Natural killer cell (primary cell): ENCODE measurements at places on chromosomes 1 and 21. TPM values are rescaled to one million over a fixed set of nuclear protein-coding genes. Genes with fewer than 3 reads are reported as not detected.

- no peak overlapping the region for H3K4me3 ChIP-seq
- H3K27ac ChIP-seq, result no peak overlapping the region
- DNase-seq, result no peak
- no peaks in the 10 kb centered on the region for H3K27me3 ChIP-seq
- no peaks in the 10 kb centered on the region for H3K36me3 ChIP-seq
These were observed 82.0 kb downstream of the UCHL5 start for GRCh38 chr1:192977089-192977706.

DNA sequence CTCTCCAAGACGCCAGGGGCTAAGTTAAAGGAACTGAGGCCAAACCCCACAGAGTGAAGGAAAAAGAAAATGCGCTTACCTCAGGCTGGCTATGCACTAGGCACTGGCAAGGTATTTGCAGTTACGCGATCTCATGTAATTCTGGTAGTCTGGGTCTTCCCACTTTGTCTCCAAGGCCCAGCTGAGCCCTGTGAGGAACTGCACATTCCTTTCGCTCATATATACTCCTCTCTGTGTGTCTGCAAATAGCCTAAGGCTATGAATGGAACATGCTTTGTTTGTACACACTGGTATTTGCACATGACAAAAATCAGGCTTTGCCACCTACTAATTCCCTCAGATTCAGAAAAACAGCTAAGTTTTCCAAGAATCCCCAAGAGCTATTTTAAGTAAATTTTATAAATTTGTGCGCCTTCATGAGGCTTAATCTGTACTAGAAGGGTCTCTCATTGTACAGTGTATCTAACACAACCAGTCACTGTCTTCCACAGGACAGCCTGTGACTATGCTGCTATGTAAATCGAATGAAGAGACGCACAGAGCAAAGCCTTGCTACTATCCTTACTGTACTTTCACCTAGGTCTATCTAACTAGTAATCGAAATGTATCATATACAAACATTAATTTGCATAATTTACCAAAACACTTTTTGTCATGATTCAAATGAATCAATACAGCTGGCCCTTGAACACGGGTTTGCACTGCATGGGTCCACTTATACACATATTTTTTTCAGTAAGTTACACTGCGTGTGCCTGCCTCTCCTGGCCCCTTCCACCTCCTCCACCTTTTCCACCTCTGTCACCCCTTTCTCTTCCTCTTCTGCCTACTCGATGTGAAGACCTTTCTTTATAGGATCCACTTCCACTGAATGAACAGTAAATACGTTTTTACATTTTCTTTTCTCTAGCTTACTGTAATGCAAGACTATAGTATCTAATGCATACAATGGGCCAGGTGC, 87.0 kb downstream of the SIPA1L2 start:
- no peaks in the 10 kb centered on the region for H3K36me3 ChIP-seq
- no peak overlapping the region for H3K4me3 ChIP-seq
- no peaks in the 10 kb centered on the region for H3K4me1 ChIP-seq
- no peaks in the 10 kb centered on the region for H3K27me3 ChIP-seq

DNA sequence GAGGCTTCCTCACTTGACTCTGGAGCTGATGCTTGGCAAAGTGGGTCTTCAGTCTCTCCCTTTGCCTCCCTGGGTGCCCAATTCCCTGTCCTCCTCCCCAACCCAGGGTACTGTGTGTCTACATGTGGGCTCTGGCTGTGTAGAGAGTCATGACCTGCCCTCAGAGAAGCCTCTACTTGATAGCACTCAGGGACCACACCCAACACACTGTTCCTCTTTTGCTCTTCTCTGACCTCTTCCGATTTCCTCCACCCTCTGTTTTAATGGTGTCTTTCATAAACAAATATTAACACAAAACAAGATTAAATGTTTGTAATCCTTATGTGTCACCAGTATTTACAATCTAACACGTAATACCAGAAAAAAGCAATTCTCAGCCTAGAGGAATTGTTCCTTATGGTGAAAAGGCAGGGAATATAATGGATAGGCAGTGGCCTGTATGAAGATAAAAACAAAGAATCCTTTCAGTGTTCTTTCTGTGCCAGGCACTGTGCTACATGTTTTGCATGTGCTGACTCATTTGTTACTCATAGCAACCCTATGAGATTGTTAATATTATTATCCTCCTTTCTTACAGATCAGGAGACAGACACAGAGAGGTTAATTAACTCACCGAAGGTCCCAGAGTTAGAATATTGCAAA, 58.2 kb downstream of the HSD3B1 start:
- H3K27ac ChIP-seq, result peak overlapping the region; percentile 59
- H3K36me3 ChIP-seq, result no peaks in the 10 kb centered on the region
- DNase-seq, result no peak
- H3K27me3 ChIP-seq, result no peaks in the 10 kb centered on the region
- no peak overlapping the region for H3K4me3 ChIP-seq
- H3K4me1 ChIP-seq, result peaks cover 4% of the 10 kb centered on the region

DNA sequence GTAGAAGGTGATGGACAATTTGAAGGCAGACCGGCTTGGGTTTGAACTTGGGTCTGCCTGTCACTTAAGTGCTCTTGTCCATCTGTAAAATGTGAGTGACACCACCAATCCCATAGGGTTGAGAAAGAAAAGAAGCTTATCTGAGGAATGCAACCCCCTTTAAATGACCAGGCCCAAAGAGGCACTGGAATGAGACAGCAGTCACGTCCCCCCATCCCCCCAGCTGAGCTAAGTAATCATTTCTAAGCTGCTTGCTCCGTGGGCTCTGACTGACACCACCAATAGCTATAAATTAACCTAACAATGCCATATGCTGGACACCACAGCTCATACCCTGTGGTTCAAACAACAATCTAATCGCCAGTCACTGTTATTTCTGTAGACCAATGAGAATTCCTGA, 15.1 kb downstream of the LCA5L start:
- H3K27me3 ChIP-seq, result no peaks in the 10 kb centered on the region
- no peaks in the 10 kb centered on the region for H3K4me1 ChIP-seq

DNA sequence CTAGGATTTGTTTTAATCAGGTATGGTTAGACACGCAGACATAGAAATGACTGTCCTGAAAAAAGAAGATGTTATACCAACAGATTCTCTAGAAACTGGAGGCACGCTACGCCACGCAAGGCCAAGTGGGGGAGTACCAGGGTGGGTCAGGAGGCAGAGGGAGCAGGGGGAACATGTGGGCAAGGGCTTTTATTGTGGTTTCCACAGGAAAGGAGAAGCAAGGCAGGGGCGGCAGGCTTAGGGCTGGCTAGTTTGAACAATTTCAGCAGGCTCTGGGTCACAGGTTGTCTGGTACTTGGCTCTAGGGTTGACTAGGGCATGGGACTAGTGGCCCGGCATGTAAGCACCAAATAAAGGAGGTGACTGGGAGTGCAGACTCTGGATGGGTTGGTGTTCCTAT, 7.2 kb downstream of the MTARC2 start:
- H3K36me3 ChIP-seq, result no peaks in the 10 kb centered on the region
- no peak overlapping the region for H3K4me3 ChIP-seq
- no peaks in the 10 kb centered on the region for H3K4me1 ChIP-seq
- no peak overlapping the region for H3K27ac ChIP-seq
- H3K27me3 ChIP-seq, result peaks cover 7% of the 10 kb centered on the region

GRCh38 chr1:153566414-153567371, 1.0 kb upstream of the S100A2 start:
- H3K4me1 ChIP-seq, result peaks cover 37% of the 10 kb centered on the region
- peak; percentile 74 for DNase-seq
- H3K36me3 ChIP-seq, result no peaks in the 10 kb centered on the region
- H3K4me3 ChIP-seq, result no peak overlapping the region

DNA sequence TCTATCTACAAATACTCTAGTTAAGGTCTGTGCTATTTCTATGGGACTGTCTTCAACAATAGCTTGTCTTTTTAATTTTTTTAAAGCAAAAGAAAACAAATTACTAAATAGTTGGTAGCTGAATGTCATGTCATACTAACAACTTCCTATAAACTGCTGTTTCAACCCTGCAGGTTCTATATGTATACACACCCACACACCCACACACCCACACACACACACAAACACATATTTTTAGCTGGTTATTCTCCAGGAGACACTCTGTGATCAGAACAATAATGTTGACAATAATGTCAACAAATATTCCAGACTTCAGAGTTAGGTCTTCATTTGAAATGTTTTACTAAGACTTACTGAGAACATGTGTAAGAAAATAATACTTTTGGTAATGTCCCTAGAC, 66.7 kb downstream of the AK5 start:
- H3K27ac ChIP-seq, result no peak overlapping the region
- H3K4me3 ChIP-seq, result no peak overlapping the region
- H3K27me3 ChIP-seq, result no peaks in the 10 kb centered on the region

DNA sequence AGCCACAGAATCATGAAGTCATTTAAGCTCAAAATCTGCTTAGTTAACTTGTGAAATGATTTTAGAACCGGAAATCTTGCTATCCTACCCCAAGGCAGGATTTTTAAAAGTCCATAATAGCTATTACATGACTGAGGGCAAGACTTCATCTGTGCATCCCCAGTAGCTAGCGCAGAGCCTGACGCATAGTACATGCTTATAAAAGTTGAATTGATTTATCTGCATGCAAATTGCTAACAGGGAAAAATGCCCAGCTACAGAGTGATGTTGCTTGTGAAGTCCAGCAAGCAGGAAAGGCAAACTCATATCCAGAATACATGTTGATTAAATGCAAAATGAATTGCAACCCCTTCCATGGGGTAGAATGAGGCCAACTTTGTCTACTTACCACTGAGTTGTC, 8.1 kb upstream of the MAP1LC3C start:
- H3K36me3 ChIP-seq, result no peaks in the 10 kb centered on the region
- DNase-seq, result no peak
- no peaks in the 10 kb centered on the region for H3K4me1 ChIP-seq
- H3K27ac ChIP-seq, result no peak overlapping the region

- H3K27me3 ChIP-seq, result no peaks in the 10 kb centered on the region
- H3K4me3 ChIP-seq, result no peak overlapping the region
- peaks cover 8% of the 10 kb centered on the region for H3K36me3 ChIP-seq
- H3K4me1 ChIP-seq, result no peaks in the 10 kb centered on the region
These were observed 155.1 kb downstream of the DYRK1A start for GRCh38 chr21:37521658-37522057.

DNA sequence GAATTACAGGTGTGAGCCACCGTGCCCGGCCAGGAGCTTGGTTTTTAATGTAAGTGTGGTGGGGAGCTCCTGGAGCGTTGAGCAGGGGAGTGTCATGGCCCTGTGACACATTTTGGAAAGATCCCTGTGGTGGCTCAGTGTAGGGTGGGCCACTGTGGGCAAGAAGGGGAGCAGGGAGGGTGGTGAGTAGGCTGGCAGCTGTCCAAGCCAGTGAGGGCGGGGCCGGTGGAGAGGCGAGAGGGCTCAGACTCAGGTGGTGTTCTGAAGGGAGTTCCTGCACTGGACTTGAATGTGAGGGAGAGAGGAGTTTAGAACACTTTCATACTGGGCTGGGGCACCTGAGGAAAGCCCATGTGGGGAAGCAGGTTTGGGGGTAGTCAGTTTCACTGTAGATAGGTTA, 3.1 kb upstream of the EVA1B start:
- DNase-seq, result no peak
- H3K27ac ChIP-seq, result no peak overlapping the region
- no peak overlapping the region for H3K4me3 ChIP-seq
- H3K36me3 ChIP-seq, result no peaks in the 10 kb centered on the region
- no peaks in the 10 kb centered on the region for H3K27me3 ChIP-seq
- H3K4me1 ChIP-seq, result peaks cover 27% of the 10 kb centered on the region

GRCh38 chr1:185049670-185050069, 4.3 kb downstream of the RNF2 start:
- H3K27me3 ChIP-seq, result no peaks in the 10 kb centered on the region
- H3K36me3 ChIP-seq, result no peaks in the 10 kb centered on the region
- H3K4me1 ChIP-seq, result peaks cover 3% of the 10 kb centered on the region

GRCh38 chr1:62962901-62963776, 179.2 kb downstream of the ATG4C start:
- no peak overlapping the region for H3K27ac ChIP-seq
- no peak overlapping the region for H3K4me3 ChIP-seq
- no peaks in the 10 kb centered on the region for H3K27me3 ChIP-seq
- H3K36me3 ChIP-seq, result no peaks in the 10 kb centered on the region
- no peak for DNase-seq

DNA sequence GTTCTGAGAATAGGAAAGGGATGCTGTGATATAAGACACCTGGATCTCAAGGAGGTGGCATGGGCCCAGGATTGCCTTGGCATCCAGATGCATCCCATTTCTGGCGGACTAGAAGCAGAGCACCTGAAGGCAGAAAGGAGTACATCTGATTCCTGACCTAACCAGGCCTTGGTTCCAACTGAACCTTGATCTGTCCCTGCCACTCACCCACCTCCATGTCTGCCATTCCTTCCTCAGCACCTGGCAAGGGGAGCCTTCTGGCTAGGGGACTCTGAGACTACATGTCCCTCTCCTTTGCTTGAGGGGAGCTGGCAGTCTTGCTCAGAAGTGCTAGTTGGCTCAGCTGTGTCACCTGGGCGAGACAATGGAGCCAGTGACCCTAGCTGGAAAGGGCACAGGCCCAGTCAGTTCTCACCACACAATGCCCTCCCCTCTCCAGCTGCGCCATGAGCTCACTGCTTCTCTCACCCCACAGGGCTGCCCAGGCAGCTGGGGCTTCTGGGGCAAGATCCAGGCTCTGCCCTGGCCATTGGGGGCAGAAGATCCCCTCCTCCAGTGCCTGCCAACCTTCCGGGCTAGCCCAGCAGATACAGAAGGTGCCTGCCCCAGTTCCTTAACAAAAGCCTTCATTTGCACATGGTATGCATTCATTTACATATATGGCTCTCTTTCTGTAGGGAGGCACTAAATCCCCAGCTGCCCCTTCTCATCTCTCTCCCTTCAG, 2.9 kb downstream of the IGSF8 start:
- no peaks in the 10 kb centered on the region for H3K27me3 ChIP-seq
- H3K4me3 ChIP-seq, result no peak overlapping the region
- DNase-seq, result no peak
- H3K27ac ChIP-seq, result no peak overlapping the region
- peaks cover 34% of the 10 kb centered on the region for H3K36me3 ChIP-seq
- H3K4me1 ChIP-seq, result peaks cover 26% of the 10 kb centered on the region

GRCh38 chr1:193355178-193355577, 168.8 kb upstream of the B3GALT2 start:
- no peaks in the 10 kb centered on the region for H3K4me1 ChIP-seq
- no peaks in the 10 kb centered on the region for H3K36me3 ChIP-seq
- no peak overlapping the region for H3K27ac ChIP-seq
- DNase-seq, result no peak
- no peaks in the 10 kb centered on the region for H3K27me3 ChIP-seq
- no peak overlapping the region for H3K4me3 ChIP-seq

DNA sequence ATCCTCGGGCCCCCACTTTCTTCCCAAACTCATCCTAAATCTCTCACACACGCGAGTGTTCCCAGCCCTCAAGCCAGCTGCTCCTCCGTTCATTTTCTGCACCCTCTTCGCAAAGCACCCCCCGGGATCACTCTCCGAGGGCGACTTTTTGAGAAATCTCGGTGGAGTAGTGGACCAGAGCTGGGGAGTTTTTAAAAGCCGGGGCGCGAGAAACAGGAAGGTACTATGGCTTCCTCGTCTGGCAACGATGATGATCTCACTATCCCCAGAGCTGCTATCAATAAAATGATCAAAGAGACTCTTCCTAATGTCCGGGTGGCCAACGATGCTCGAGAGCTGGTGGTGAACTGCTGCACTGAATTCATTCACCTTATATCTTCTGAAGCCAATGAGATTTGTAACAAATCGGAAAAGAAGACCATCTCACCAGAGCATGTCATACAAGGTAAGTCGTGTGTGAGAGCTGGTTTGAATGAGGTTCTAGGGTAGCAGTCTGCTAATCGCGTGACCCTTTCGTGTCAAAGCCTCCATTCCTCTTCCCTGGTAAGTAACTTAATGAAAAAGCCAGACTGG, 800 bp downstream of the DR1 start:
- H3K27ac ChIP-seq, result peak overlapping the region; percentile 89
- peak; percentile 67 for DNase-seq

GRCh38 chr1:186479162-186479561, 18.2 kb upstream of the PDC start:
- no peaks in the 10 kb centered on the region for H3K4me1 ChIP-seq
- H3K27me3 ChIP-seq, result no peaks in the 10 kb centered on the region
- no peaks in the 10 kb centered on the region for H3K36me3 ChIP-seq

The DNAJC28 gene
- 0.41 TPM for total RNA-seq

The RNF186 gene
- total RNA-seq, result not detected

The BRDT gene
- not detected for total RNA-seq

The PCBP3 gene
- 0.52 TPM for total RNA-seq
